Stimulated activated CD8-positive, alpha-beta memory T cell treated with anti-CD3 and anti-CD28 coated beads, Interleukin-4, amount 100 ng/mL, for 1 hour (primary cell): ENCODE measurements at places on chromosomes 16 and 17.

DNA sequence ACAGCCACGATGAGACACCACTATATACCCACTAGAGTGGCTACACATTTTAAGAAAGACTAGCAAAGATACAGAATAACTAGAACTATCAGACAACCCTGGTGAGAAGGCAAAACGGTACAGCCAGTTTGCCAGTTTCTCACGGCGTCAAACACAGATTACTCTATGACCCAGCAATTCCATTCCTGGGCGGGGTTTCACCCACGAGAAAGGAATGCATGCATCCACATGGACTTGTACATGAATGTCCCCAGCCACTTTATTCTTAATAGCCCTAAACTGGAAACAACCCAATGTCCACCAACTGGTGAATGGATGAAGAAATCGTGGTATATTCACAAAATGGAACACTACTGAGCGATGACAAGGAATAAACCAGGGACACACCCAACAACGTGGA is 74.5 kb downstream of the MYH10 start:
- DNase-seq, result no peak

GRCh38 chr17:68319410-68320162 is 28.3 kb downstream of the ARSG start:
- no peak for DNase-seq

GRCh38 chr17:2950846-2951245 is 112.6 kb downstream of the OR1D5 start:
- DNase-seq, result no peak

DNA sequence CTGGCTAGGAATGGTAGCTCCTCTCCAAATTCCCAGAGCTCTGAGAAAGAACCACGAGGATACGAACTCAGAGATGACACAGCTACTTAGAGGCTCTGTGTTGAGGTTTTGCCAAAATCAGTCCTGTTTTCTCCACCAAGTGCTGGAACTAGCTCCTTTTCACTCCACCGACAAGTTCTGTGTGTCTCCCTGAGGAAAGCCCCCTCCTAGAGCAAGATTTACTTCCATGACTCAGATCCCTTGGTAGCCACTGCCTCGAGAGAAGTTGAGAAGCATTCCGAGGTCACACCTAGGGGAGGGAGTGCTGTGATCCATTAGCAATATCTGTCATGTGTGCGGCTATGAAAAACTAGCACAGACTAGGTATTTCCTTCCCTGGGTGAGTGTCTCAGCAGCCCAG is 30.6 kb downstream of the IL21R start:
- no peak for DNase-seq

DNA sequence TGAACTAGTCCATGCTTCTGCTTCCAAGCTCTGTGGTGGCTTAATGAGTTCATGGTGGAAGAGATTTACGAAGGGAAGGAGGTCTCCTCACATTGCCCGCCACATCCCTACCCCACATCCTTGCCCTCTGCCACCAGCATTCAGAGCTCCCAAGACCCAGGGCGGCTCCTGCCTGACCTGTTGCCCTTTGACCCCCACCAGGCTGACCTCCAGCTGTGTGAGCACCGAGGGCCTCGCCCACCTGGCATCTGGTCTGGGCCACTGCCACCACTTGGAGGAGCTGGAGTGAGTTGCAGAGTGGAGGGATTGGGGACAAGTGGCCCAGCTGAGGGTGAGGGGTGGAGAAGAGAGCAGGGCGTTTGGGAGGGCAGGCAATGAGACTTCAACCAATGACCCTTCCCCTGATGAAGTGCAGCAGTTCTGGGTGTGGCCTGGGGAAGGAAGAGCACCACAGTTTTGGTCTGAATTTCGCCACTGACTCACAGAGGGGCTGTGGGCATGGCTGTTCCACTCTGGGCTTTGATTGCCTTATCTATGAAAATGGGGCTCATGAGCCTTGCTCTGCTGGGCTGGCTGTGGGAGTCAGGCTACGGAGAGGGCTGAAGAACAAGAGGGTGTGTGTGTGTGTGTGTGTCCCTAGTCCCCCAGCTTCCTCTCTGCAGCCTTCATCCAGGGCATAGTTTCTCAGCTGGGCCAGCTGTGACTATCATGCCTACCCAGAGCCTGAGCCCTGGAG is 22.6 kb upstream of the CPNE2 start:
- no peak for DNase-seq

GRCh38 chr16:30758988-30759491 is 2.8 kb downstream of the CFAP119 start:
- no peak for DNase-seq

DNA sequence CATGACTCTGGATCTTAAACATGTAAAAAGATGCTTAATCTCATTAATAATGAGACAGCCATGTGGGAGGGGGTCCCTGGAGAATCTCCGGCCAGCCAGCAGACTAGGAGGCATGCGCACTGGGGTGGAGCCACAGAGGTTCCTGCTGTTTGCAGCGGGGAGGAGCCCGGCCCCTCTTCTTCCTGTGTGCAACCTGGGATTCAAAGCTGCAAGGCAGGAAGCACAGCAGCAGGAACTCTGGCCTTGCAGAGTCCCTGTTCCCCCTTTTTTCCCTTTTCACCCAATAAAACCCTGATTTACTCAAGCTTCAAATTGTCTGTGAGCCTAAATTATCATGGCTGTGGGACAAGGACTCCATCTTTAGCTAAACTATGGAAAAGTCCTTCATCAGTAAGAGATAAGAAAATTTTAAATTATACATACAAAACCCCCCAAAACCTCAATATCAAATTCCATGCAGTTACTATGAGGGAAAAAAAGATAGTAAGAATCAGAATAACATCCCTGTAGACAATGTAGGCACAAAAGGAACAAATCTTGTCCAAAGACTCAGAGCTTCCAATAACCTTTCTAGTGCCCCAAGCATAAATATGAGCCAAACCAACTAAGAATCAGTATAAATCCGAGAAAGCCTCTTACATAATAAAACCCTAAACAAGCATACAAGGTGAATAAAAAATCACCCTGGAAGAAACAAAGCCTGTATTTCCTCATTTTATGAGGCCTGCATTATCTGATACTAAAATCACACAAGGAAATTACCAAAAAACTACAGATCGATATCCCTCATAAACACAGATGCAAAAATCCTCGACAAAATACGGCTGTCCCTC is 12.1 kb downstream of the CFDP1 start:
- DNase-seq, result no peak

DNA sequence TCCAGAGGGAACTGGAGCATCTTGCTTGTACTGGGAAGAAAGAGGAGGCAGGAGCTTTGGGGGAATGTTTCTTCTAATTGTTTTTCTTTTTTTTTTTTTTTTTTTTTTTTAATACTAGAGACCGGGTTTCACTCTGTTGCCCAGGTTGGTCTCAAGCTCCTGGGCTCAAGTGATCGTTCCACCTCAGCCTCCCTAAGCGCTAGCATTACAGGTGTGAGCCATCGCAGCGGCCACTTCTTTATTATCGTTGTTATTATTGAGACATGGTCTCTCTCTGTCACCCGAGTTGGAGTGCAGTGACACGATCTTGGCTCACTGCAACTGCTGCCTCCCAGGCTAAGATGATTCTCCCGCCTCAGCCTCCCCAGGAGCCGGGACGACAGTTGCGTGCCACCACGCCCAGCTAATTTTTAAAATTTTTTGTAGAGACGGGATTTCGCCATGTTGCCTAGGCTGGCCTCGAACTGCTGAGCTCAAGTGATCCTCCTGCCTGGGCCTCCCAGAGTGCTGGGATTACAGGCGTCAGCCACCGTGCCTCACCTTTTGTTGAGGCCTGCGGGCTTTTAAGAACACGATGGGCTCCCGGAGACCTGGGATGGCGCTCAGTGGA is 137.3 kb upstream of the GSE1 start:
- DNase-seq, result no peak

- no peak for DNase-seq
Measured at GRCh38 chr17:19384723-19385391, 2.1 kb downstream of the MFAP4 start.

GRCh38 chr17:74271281-74271680 is 2.8 kb upstream of the DNAI2 start:
- no peak for DNase-seq

- DNase-seq, result no peak
Measured at GRCh38 chr17:8387914-8388651, 5.1 kb upstream of the RPL26 start.

DNA sequence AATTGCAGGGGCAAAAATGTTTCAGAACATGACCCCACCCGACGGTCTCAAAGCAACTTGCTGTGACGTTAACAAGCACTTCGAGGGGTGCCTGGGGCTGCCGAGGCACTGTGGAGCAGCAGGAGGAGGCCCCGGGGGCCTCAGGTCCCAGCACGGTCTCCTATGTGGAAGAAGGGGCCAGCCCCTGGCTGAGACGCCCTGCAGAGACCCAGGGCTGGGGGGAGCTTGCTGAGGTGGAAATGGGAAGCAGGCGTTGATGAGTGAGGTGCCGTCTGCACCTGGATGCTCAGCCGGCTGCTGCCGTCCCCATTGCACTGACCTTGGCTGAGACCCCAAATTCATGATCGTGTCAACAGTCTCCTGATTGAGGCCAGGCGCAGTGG is 46.5 kb downstream of the NT5M start:
- no peak for DNase-seq

GRCh38 chr17:51730303-51731050 is 428.0 kb downstream of the CA10 start:
- DNase-seq, result no peak

DNA sequence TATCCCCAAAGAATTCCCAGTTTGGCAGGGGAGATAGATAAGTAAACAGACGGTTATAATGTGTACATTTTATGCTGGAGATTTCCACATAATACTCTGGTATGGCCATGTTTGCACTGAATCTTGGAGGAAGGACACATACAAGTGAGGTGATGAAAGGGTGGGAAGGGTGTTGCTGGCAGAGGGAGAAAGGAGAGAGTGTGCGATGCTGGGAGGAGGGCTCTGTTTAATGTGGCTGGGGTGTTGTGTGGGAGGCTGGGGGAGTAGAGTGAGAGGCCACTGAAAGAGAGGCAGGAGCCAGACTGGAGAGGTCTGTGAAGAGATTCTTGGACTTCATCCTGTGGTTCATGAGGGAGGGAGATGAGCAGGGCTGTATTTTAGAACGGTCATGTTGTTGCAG is 87.6 kb downstream of the SPACA3 start:
- no peak for DNase-seq

DNA sequence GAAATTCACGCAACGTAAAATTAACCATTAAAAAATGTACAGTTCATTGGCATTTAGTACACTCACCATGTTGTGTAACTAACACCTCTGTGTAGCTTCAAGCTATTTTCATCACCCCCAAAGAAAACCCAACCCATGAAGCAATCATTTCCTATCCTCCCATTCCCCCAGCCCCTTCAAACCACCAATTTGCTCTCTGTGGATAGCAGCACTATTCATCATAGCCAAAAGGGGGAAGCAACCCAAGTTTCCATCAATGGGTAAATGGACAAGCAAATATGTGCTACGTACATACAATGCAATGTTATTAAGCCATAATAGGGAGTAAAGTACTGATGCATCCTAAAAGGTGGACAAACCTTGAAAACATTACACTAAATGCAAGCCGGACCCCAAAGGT is 10.9 kb upstream of the KRT222 start:
- DNase-seq, result no peak

- no peak for DNase-seq
Measured at GRCh38 chr16:76955629-76956028, 235.4 kb upstream of the MON1B start.

DNA sequence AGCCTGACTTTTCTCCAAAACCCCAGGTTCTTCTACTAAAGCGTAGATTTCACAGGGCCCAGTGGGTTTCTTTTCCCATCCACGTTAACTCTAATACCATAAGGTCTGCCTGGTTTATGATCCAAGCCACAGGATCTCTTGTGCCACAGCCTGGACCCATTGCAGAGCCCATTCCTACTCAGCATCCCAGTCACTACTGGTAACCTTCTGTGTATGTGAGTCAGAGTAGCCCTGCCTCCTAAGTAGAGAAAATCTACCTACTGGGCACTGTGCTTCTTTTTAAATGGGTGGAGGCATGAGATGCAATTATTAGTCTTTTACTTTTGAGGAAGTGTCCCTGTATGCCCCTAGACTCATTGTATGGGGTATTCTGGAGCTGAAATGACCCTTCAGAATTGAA is 13.5 kb downstream of the CCL11 start:
- DNase-seq, result no peak

- no peak for DNase-seq
Measured at GRCh38 chr16:29126057-29126494, 141.2 kb downstream of the LAT start.

- DNase-seq, result no peak
Measured at GRCh38 chr17:7744416-7744815, 26.9 kb downstream of the DNAH2 start.

GRCh38 chr16:18959031-18959505 is 24.7 kb upstream of the TMC7 start:
- no peak for DNase-seq

GRCh38 chr17:75289832-75290337 is 652 bp upstream of the SLC25A19 start:
- DNase-seq, result peak; percentile 22

DNA sequence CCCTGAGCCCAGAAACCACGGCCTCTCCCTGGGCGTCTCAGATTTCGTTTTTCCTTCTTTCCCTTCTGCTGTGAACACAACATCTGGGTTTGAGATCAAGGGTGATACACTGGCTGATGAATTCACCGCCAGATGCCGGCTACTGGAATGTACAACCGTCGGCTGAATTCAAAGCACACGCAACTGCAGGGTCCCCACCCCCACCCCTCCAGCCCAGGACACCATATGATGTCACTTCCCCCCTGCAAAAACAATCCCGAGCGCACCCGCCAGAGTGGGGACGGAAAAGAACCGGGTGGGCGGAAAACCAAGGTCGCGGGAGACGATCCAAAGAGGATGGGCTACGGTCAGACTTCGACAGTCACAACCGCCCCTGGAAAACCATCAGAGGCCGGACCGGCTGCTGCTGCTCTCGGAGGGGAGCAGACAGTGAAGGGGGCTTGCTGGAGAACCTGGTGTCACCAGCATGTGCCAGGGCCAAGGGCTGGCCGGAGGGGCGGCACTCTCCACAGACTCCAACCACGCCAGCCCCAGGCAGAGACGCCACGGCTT is 23.3 kb downstream of the CEP295NL start:
- DNase-seq, result no peak

GRCh38 chr17:69331756-69332155 is 4.8 kb upstream of the ABCA5 start:
- DNase-seq, result no peak

DNA sequence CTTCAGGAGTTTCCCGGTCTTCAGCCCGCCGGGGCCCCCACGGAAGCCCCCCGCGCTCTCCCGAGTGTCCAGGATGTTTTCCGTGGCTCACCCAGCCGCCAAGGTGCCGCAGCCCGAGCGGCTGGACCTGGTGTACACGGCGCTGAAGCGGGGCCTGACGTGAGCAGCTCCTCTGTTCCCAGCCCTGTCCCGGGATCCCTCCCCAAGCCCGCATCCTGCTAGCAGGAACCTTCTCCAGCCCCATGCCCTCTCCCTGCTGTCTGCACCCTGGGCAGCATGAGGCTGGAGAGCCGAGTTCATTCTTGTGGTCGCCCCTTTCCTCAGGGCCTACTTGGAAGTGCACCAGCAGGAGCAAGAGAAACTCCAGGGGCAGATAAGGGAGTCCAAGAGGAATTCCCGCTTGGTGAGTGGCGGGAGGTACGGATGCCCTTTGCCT is 10.1 kb downstream of the RIPOR1 start:
- no peak for DNase-seq
